Activated CD4-positive, CD25-positive, alpha-beta regulatory T cell (primary cell): ENCODE measurements at places on chromosomes 6 and 20.

GRCh38 chr6:84912472-84913322, 148.3 kb upstream of the TBX18 start:
- no peak for DNase-seq

DNA sequence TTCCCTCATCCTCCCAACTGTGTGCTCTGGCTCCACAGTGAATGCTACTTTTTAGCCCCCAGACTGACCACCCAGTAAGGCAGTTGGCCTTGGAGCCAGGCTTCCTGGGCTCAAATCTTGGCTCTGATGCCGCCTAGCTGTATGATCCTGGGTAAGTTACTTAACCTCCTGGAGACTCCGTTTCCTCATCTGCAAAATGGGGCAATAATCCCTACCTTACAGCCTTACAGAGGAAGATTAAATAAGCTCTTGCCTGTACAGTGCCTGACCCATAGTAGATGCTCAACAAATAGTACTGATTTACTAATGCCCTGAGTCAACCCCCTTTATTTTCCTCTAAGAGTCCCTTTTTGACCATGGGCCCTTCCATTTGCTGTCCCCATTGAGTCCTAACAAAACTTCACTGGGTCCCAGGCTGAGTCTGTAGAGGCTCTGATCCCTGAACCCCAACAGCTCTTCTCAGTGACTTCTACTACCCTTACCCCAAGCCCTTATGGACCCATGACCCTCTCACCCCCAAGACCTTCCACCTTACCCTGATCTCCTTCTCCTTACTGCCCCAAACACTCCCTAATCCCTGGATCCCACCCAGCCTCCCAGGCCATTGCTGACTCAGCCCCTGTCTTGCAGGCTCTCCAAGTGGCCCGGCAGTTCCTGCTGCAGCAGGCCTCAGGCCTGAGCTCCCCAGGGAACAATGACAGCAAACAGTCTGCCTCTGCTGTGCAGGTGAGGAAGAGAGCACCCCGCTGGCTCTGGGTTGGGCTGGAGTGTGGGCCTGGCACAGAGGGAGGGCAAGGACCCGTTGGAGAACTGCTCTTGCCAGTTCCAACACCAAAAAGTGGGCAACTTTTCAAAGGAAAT, 31.4 kb downstream of the FOXP4 start:
- DNase-seq, result no peak

GRCh38 chr20:32632461-32633354, 41.0 kb downstream of the C20orf203 start:
- no peak for DNase-seq

DNA sequence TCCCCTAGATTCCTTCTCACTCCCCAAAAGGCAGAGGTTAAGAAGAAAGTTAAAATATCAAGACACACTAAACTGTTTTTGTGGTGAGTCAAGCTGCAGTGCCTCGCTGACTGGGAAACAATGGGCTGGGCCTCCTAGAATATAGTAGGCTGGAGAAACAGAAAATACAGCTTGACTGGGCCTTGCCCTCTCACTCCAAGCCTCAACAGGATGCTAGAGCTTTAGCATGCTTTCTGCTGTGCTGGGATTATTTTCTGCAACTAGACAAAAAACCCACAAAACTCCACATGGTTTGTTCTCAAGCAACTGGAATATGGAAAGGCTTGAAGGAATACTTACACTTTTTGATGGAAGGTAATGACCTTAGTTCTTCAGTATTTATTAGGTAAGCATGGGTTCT, 27.9 kb downstream of the FOXO3 start:
- DNase-seq, result no peak

DNA sequence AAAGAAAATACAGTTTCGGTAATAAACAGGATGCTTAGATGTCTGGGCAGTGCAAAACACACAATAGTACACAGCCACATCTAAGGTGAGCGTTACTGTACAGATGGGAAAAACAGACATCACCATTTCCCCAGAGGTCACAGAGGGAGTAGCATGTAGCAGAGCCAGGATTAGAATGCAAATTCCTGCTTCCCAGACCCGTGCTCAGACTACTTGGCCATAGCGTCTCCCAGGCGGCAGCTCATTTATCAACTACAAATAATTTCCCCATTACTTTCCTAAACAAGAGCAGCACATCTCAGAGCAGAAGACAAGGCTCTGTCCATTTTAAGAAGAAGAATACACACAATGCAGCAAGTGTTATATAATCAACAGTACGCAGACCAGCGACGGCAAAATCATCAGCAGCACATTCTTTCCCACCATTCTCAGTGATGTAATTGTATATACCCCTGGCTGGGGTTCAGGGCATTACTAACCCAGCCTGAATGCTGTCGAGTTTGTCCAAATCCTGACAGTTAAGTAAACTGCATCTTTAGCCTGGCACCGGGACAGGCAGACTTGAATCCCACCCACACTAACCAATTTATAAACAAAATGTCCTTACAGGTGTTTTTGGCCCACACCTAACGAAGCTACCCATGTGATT, 61.9 kb downstream of the CNKSR3 start:
- no peak for DNase-seq

DNA sequence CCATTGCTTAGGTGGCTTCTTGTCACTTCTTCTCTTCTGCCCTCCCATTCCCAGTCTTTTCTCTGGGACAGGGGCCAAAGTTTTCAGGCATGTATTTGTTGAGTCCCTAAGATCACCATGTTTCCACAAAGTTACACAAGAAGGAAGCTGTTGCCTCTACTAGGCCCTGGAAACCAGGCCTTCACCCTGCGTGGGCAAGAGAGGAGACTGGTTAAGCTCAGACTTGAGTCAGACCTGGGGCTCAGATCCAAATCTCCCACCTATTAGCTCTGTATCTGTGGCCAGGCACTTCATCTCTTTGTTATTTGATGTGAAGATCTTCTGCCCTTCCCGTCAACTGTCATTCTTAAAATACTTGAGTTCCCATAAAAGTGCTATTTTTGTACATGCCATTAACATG, 154.6 kb downstream of the SASH1 start:
- DNase-seq, result no peak

GRCh38 chr6:104187616-104188015, 672.1 kb downstream of the HACE1 start:
- no peak for DNase-seq

DNA sequence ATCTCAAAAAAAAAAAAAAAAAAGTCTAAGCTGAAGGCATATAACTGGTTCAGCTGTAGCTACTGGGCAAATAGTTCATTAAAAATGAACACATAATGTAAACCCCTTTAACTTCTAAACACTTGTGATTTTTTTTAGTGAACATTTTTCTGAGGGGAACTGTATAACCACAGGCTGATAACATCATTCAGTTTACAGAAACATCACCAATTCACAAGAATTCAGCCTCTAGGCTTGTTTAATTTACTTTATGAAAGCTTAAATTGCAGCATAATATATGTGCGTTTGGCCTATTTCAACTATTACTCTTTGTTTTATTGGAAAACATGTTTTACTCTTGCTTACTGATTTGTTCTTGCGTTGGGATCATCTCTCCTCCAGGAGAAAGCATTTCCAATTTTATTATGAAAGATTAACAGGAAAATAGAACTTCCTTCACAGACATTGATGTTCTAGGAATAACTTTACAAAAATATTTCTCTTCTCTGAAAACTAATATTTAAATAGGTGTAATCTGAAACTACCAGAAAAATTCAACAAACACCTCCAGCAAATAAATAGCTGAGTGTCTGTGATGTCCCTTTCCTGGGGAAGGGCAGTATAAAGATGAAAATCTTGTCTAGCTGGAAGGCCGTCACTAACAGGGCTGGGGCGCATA, 284.5 kb downstream of the UST start:
- DNase-seq, result no peak

DNA sequence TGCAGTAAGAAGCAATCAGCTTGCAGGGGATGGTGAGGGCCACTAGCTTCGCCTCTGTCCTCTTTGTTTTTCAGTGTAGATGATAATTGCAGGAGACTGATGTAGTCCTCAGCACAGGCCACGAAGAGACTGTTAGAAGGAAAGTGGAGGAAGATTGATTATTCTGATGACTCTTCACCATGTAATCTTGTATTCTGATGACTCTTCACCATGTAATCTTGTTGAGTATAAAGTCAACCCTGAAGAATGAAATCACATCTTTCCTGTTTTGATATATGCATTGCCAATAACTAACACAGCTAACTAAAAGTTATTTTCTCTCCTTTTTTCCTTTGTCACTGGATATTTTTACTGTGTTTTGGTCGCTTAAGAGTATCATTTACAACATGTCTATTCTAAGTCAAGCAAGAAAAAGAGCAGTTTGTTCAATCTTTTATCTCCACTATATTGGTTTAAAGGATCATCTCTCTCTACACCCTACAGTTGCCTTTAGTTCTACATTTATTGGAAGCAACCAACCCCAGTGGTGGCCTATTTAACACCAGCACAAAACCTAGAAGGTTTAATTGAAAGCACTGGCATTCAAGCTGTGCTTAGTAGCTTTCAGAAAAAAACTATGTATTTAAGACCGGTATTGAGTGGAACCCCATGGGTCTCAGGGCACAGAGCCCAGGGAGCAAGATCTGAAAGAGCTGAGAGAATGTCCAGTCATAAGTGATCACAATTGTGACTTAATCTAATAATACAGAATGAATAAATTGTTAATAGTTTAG, 107.2 kb upstream of the BTBD3 start:
- DNase-seq, result no peak

DNA sequence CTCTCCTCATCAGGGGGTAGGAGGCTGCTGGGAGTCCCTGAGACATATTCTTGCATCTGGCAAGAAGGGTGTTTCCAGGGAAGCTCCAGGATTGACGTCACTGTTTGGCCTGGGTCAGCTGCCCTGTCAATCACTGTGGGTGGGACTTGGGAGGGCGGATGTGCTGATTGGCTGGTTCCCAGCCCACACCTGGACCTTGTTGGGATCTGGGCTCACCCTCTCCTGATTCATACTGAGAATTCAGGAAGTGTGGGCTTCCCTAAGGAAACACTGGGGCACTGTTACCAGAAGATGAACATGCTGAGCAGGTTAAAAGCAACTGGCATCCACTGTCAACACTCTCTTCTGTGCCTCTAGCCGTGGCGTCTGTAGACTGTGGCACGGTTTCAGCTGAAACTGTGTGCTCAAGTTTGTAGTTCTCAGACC, 36.5 kb downstream of the CDH26 start:
- DNase-seq, result no peak

- no peak for DNase-seq
Observed at GRCh38 chr6:99066044-99066443, 118.3 kb upstream of the FBXL4 start.

GRCh38 chr20:50447102-50447804, 62.9 kb upstream of the PTPN1 start:
- no peak for DNase-seq

DNA sequence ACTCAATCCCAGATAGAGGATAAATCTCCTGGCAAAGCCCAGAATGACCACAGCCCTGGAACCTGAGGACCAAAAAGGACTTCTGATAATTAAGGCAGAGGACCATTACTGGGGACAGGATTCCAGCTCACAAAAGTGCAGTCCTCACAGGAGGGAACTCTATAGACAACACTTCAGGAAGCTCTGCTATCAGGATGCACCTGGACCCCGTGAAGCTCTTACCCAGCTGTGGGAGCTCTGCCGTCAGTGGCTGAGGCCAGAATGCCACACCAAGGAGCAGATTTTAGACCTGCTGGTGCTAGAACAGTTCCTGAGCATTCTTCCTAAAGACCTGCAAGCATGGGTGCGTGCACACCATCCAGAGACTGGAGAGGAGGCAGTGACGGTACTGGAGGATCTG, 992 bp downstream of the ZSCAN16 start:
- no peak for DNase-seq

DNA sequence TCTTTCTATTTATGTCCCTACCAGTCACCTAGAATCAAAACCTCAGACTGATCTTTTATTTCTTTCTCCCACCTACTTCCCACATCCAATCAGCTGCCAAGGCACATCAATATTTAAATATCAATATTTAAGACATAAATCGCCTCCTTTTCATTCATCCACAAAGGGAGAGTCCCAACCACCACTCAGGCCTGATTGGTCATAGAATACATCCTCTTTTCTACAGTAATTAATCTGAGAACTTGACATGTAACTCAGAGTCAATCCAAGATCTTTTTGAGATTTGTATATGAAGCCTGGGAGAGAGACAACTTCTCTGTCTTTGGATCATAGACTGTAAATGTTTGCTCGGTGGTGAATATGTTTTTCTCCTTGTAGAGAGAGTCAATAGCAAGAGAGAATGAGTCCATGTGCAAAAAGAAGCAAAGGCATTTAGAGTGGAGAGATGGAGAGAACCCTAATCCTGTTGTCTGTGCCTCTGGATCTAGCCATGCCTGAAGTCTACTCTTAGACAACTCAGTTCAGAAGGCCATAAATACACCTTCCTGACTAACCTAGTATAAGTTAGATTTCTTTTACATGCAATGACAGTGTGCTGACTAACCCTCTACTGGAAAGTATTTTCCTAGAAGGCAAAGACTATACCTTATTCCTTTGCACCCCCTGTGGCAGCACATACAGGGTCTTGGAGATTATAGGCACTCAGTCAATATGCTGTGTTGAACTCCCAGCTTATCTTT, 12.1 kb upstream of the NEDD9 start:
- DNase-seq, result no peak

GRCh38 chr20:33554914-33555420, 65.1 kb downstream of the CBFA2T2 start:
- DNase-seq, result no peak

- DNase-seq, result no peak
Observed at GRCh38 chr20:48523191-48523995, 304.4 kb downstream of the PREX1 start.
